ENCODE measurements at places on chromosomes 3 and 15.

DNA sequence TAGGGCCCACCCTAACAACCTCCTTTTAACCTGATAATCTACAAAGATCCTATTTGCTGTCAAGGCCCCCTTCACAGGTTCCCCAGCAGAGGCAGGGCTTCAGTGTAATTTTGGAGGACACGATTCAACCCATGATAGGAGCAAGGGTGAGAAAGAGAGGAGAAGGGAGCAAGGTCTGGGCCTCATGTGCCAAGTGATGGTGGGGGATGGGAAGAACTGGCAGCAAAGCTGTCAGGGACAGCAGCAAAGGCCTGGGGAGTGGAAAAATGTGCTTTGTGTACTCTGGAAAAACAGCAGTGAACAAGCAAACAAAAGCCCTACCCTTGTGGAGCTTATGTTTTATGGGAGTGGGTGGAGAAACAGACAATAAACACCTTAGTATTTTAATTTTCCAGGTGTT lies 2.7 kb upstream of the GALNT15 start:
- no peak for DNase-seq

GRCh38 chr3:18623220-18623619 lies 198.1 kb upstream of the SATB1 start:
- DNase-seq, result no peak

- DNase-seq, result no peak
Observed at GRCh38 chr3:11553436-11554235, 90.1 kb downstream of the VGLL4 start.

DNA sequence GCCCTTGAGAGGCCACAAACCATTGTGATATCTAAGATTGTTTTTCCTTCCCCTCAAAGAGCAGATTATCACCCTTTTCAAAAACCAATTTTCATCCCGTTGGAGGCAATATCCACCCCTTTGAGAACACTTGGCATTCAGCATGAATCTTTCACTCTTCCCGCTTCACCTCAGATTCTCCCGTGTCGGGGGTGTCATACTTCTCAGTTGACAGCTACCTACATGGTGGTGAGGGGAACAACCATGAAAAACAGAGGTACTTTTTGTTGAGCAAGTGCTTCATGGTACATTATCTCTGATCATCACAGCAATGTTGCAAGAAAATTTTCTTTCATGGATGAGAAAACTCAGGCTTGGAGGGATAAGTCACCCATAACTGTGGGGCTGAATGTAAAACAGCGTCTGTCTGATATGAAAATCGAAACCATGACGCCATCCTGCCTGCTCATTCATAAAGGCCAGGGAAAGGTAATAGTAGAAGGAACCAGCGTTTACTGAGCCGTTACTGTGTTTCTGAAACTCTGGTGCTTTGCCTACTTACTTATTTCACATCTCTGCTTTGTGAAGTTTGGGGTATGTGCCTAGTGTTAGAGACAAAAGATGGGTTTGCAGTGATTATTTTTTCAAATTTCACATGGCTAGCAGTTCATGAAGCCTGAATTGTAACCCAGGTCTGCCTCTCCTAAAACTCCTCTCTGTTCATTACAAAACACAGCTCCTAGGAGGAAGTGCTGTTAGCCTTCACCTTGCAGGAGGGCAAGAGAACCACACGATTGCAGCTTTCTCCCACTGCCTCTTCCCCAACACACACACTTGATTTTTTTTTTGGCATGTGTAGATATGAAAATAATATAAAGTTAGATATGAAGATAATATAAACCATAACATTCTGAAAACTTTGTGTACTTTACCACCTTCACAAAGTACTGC lies 35.4 kb downstream of the SV2B start:
- DNase-seq, result no peak

GRCh38 chr3:187743195-187744141 lies 1.8 kb downstream of the BCL6 start:
- DNase-seq, result no peak

DNA sequence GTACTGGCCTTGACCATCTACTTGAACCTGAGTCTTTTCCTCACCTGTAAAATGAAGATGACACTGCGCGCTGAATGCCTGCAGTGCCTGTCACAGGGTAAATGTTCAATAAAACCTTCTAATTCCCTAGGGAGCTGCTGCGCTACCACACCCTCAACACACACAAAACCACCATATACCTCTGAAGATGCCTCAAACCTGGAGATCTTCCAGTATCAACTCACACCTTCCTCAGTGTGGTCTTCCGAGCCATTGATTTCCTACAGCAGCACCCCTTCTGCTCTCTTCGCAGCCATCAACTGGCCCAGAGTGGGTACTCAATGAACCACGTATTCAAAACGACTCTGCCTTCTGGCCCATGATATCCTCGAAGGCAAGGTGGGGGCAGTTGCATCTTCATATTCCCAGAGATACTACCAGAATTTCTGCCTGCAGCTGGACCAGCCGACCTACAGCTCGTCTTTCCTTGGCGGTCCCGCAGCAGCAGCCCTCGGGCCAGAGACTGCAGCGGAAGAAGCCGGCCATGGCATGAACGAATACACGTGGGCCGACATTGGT lies 695 bp downstream of the RPL32 start:
- no peak for DNase-seq

- DNase-seq, result no peak
Observed at GRCh38 chr3:157471064-157471463, 32.2 kb downstream of the VEPH1 start.

DNA sequence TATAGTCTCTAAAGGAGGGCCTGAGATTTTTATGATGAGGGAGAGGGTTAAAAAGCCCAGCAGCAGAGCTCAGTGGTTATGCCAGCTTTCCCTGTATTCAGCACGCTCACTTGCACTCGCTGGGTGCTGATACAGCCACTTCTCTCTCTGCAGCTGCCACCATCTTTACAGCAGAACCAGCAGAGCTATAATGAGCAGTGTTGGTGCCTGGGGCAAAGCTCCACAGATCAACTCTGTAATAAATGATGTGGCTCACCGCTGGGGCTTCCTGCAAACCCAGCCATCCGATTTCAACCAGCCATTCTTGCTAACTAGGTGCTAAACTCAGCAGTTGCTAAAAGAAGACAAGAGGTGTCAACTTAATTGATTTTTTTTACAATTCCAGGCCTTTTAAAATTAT lies 48.0 kb downstream of the ARNT2 start:
- no peak for DNase-seq

DNA sequence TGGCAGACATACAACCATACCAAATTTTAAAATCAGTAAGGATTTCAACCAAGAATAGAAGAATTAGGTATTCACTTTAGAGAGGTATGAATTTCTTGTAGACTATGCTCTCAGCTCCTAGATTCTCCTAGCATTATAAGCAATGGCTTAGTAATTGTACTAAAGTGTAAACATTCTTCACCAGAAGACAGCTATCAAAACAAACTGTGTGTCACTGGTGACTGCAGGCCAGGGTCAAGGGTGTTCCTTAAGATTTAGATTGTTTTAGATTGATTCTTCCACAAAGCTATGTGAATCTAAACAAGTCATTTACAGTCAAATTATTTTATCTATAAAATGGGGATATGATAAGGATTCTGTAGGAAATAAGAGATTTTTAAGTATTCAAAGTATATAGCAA lies 23.1 kb upstream of the GP5 start:
- no peak for DNase-seq

GRCh38 chr3:9563851-9564250 lies 10.2 kb upstream of the LHFPL4 start:
- DNase-seq, result no peak

GRCh38 chr3:182124187-182124586 lies 412.5 kb downstream of the SOX2 start:
- no peak for DNase-seq

GRCh38 chr3:11452312-11452711 lies 180.1 kb downstream of the ATG7 start:
- DNase-seq, result no peak

DNA sequence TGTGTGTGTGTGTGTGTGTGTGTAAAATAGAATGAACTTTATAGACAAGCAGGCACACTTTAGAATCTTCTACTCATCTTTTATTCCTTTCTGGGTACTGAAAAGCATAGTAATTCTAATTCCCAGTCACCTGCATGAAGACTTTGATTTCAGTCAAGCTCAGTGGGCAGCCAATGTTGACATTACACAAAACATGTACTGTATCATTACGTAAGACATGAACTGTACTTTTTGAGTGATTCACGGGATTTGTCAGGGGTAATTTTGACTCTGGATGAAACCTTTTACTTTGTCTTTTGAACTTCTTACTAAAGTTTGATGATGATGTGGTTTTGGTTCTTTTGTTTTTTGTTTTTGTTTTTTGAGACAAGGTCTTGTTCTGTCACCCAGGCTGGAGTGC lies 38.8 kb downstream of the PTPRG start:
- no peak for DNase-seq

DNA sequence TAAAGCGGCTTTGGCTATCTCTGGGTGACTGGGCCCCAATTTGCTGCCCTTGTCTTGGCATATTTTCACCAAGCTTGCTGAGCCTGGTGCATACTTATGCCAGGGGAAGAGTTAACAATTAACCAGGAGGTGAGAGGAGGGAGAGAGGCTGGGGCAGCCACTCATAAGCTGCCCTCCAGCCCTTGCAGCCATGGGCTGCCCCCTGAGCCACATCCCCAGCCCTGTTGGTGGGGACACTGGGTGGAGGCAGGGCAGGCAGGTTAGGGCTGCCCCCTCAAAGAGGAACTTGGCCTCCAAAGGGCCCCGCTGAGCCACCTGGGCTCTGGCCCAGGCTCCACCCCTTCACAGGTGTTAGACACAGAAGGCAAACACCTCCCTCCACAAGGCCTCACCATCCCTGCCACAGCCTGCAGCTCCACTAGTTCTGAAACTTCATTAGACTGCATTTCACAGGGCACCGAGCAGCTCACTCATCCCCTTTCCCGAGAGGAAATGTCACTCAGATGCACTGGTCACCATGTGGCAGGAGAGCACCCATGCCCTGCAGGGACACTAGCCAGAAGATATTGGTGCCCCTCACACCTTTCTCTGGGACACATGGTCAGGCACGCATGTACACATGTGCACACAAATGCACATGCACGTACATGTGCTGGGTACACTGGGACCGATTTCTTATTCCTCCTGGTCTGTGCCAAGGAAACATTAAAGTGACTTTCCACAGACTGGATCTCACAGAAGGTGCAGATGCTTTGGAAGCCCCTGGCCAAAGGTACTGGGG lies 20.2 kb downstream of the AMOTL2 start:
- no peak for DNase-seq

DNA sequence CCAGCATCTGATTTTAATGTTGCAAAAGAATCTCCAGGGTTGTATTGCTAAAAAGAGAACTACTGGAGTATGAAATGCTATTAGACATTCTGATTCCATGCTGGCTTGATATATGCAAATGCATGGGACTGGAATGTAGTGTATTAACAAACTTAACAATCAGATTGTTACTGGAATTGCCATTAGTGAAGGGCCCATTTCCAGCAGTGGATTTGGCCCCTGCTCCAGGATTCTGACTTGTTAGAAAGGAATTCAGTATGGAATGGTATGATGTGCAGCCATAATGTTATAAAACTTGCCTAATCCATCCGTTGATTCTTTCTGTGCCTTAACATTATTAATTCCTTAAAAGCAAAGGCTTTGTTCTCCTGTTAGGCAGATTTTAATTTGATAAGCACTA lies 7.9 kb downstream of the ARRDC4 start:
- no peak for DNase-seq

DNA sequence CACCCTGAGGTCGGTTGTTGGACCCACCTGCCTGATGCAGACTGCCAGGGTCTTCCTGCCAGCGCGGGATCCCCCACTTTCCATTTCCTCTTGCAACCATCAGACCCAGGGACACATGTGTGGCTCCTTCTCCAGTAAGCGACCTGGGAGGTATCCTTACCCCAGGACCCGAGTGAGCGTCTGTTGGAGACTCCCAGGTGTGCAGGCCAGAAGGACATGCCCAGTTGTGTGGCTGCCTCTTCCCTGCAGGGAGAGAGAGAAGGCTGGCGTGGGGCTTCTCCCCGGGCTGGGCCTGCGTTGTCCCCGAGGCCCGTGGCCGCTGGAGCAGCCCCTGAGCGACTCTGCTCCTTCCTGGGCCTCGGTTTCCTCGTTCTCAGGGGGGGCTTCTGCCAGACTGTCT lies 56.8 kb downstream of the APBA2 start:
- no peak for DNase-seq

GRCh38 chr3:5047764-5048419 lies 68.7 kb downstream of the BHLHE40 start:
- DNase-seq, result no peak

GRCh38 chr3:114596147-114596546 lies 302.3 kb downstream of the TIGIT start:
- DNase-seq, result no peak

DNA sequence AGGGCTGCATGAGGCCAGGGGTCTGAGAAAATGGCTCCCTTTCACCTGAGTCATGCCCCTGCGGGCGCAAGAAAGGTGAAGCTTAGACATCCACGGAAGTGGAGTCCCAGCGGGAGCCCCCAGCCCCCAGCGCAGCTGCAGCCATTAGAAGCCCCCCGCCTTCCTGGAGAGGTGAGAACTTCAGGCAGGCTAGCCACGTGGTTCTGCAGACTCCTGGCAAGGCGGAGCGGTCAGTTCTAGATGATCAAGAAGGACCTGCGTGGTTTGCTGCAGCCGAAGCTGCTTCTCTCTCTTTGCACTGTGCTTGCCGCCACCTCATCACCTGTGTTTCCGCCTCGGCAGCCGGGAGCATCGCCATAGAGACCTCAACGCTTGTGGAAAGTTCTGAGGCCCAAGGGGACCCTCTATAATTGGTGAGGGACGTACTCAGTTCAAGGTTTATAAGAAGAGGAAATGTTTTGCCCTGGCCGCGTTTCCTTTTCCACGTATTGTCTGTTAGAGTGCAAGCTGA lies 15.8 kb upstream of the KCNMB3 start:
- no peak for DNase-seq

- no peak for DNase-seq
Observed at GRCh38 chr3:125608419-125608818, 13.1 kb upstream of the OSBPL11 start.

DNA sequence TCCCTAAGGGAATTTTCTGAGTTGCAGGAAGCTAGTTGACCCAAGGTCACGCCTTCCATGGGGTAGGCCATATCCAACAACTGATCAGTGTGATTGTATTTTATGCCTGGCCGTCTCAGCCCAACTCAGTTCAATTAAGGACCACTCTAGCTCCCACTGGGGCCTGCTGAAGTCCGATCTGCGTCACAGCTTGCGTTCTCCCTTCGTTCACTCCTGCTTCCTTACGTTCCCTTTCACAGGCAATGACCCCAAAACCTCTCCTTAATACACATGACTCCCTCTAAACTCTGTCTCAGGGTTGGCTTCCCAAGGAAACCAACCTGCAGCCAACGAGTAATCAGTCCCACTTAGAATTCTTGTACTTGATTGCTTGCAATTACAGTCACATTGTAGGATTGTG lies 428.0 kb downstream of the RBMS3 start:
- no peak for DNase-seq
